Gastrocnemius medialis (tissue), 4 donors: ENCODE measurements at places on chromosomes 2 and 18.
A peak's percentile ranks its signal among the peaks of the same experiment; 100 is the strongest.

GRCh38 chr18:24176727-24177416 lies 38.0 kb downstream of the CABYR start:
- peak; percentile 40 for DNase-seq

DNA sequence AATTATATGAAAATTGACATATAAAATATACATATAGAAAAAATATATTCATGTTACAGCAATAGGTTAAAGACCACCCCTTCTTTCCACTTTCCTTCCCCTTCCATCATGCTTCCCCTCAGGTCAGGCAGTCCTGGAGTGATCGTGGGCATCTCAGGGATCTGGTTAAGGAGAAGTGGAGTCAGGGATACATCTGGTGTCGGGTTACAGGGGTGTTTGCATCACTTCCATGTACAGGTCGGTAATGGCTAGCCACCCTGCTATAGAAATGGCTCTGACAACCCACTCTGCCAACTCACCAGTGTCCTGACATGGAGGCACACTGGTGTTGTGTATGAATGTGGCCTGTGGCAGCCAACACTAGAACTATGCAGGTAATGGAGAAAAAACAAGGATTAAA lies 36.3 kb upstream of the LGALSL start:
- DNase-seq: no peak

DNA sequence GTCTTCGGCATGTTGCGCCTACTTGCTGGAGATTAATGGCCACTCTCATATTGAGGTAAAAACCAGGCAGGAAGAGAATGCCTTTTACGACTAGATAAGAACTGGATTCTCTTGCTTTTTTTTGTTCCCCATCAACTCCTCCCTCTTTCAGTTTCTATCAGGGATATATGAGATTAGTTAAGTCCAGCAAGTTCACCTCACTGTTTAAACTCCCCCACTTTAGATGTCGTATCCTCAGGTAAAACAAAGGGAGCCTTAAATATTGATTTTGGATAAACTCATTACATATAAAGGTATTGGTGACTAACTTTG lies 98.4 kb downstream of the PLEKHM3 start:
- DNase-seq: no peak

- no peak for DNase-seq
Measured at GRCh38 chr18:46158499-46158898, 54.3 kb downstream of the HAUS1 start.

GRCh38 chr18:51250458-51251024 lies 53.1 kb upstream of the MEX3C start:
- no peak for DNase-seq

- no peak for DNase-seq
Measured at GRCh38 chr2:190649798-190650390, 1.0 kb downstream of the NAB1 start.

- no peak for DNase-seq
Measured at GRCh38 chr2:131010566-131010965, 82.7 kb downstream of the FAM168B start.

GRCh38 chr2:219120082-219120481 lies 40.5 kb downstream of the NHEJ1 start:
- DNase-seq: no peak

GRCh38 chr2:217588266-217588665 lies 414.5 kb downstream of the TNS1 start:
- DNase-seq: no peak

DNA sequence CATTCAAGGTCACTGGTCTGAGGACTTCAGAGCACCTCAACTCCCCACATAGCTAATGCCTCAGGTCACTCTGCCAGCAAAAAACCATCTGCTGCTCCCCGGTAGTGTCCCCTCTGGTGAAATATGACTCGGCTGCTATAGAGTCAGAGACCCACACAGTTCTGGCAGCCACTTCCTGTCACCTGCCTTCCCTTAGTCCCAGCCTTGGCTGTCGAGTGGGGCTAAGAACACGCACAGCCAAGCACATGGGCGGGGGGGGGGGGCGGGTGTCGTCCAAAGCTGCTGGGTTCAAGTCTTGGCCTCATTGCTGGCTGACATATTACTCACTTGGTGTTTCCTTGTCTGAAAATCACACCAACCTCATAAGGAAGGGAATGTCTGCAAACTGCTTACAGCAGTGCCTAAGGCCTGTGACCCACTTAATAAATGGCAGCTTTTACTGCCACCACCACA lies 37.5 kb downstream of the POLR1A start:
- DNase-seq: peak; percentile 80

DNA sequence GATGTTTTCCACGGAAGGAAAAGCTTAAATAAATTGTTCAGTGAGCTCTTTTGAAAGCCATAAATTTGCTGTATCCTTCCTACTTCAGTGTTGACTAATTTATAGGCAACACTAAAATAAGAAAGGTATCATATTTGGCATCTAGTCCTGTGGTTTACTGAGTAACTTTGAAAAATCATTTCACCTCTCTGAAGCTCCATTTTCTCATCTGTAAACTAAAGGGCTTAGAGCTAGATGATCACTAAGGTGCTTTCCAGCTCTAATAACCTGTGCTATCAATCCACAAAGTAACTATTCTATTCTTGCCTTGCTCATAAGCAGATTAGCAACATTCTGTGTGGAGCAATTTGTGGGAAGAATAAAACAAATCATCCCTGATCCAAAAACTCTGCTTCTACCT lies 3.6 kb upstream of the MYOM1 start:
- DNase-seq: no peak
